Uterus (tissue), 4 donors: ENCODE measurements at places on chromosomes 12 and 14.

DNA sequence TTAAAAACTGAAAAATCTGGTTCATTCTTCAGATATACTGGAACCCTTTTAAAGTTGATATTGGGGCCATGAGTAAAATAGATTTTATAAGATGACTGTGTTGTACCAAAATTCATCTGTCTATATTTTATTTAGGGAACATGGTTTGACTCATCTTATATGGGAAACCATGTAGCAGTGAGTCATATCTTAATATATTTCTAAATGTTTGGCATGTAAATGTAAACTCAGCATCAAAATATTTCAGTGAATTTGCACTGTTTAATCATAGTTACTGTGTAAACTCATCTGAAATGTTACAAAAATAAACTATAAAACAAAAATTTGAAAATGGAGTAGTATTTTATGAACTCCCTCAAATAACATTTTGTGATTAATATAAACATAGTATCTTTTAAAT is 14.2 kb downstream of the PTGER2 start:
- DNase-seq = no peak

GRCh38 chr12:94380507-94380906 is 79.2 kb downstream of the CEP83 start:
- no peak for DNase-seq

- DNase-seq = no peak
These were observed 47.8 kb downstream of the FERMT2 start for GRCh38 chr14:52902971-52903619.

DNA sequence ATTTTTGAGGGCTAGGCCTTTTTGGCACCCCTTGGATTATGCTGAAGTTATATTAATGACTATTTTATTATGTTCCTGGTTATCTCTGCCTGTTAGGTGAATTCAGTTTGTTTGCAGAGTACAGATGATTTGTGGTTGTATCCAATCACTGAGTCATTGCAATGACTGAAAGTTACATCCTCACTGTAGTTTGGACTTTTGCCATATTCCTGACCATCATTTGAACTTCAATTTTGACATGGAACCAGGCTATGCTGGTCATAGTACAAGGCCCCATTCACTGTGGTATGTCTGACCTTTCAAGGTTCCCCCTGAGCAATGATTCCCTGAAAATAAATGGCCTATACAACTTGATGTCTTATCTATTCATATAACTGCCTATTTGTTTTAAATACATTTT is 621.0 kb downstream of the CCER1 start:
- DNase-seq = no peak

- DNase-seq = peak; percentile 54
These were observed 65.3 kb downstream of the IFT43 start for GRCh38 chr14:76050797-76051392.

DNA sequence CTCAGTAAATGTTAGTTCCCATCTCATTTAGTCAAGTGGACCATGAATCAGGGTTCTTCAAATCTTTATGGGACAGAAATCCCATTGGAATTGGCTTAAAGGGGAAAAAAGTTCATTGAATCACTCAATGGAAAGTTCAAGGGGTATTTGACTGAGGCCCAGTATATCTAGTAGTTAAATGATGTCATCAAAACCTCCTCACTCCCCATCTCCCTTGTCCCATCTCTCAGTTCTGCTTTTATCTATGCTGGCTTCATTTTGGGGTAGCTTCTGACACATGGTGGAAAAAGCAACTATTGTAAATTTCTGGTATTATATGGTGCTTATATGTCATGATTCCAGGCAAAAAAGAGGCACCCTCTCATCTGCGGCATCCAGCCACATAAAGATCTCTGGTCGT is 51.9 kb downstream of the DAAM1 start:
- DNase-seq = no peak

DNA sequence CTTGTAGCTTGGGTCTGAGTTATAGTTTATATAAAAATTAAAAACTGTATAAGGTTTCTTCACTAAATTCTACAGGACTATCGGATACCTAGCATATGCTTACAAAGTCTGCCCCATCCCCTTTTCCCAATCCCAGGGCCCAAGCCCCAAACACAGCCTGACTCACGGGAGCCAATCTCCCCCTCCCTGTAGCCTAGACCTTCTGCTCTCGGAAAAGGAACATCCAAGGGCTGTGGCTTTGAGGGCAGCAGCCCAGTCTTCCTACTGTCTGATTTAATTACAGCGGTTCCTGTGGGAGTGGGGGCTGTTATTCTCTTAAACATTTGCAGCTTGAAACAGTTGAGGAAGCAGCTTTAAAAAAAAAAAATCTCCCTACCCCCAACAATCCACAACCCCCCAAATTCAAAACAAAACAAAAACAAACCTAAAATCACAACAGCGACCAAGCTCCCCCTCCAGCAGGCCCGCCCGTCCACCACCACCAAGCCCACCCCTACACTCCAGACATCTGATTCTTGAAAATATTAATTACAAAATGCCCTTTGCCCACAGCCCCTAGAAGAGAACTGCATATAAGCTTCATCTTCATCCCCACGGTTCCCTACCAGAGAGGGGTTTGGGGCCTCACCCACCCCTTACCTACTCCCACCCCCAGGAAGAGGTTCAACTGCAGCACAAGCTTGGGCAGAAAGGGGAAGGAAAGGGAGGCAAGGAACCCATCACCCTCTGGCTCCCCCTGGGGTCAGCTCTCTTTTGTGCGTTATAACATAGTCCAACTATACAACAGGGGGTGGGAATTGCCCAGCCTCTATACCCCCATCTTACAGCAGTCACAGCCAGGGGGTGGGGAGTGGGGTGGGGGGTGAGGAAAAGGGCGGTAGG is 1.1 kb upstream of the PRKAG1 start:
- peak; percentile 22 for DNase-seq

- DNase-seq = no peak
These were observed 678 bp downstream of the MDM1 start for GRCh38 chr12:68331500-68331868.

DNA sequence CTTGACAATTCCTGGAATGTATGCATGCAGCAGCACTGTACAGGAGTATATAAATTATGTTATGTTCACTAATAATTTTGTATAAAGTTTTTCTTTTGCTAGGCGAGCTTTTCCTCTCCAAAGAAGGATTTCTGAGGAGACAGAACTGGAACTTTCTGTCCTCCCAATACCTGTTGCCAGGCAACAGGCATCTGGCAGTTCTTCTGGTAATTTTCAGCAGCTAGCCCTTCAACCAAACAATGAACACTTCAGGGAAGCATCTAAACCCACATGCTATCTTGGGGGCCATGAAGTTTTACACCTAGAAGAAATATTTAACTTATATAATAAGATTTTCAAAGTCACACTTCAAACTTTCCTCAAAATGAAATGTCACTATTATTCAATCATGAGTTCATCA is 162.9 kb upstream of the SYT10 start:
- DNase-seq = no peak

DNA sequence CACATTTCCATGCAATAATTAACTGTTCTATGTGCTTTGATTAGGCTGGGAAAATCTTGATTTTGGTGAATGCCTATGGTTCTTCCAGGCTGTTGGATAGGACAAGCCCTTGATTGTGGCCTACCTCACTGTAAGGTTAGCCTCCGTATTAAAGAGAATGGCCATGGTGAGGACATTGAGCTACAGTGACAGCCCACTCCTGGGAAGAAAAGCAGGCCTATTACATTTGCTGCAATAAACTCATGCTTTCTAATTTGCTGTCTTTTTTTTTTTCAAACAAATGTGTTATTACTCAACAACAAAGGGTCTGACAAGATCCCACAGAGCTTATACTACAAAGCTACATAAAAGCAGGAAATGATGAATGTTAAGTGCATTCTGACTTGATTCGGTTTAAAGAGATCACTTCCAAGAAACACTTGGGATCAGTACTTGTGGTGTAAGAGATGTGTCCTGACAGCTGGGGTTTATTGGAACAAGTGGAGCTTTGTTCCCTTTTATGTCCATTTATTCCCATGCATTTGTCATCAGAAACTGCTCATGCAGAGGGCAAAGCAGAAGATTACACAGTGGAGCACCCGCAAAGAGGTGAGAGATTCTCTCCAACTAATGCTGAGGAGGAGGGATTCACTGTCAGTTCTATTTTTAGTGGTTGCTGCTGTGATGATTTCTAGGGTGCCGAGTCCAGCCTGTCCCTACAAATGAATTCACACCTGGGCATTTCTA is 29.1 kb upstream of the KCNK10 start:
- DNase-seq = no peak

GRCh38 chr12:7693793-7694192 is 1.8 kb downstream of the GDF3 start:
- DNase-seq = no peak

GRCh38 chr12:104825408-104825807 is 132.7 kb downstream of the SLC41A2 start:
- no peak for DNase-seq

- DNase-seq = no peak
These were observed 74.9 kb upstream of the ACTN1 start for GRCh38 chr14:69054030-69054429.

DNA sequence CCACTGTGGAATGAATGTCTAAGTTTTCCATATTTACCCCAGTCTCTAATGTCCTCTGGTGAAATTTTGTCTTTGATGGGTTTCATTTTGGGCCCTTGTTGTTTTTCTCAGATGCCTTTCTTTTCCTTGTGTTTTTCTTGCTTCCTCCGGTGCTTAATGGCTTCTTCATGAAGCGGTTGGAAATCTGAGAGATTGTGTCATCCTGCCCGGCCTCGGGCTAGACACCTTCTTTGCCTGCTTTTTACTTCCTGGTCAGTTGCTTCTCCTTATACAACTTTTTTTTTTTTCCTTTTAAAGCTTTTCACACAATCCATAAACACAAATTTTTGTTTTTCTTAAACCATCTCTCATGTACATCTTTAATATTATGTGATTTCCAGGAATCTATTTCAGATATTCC is 7.1 kb downstream of the ETV6 start:
- DNase-seq = no peak

DNA sequence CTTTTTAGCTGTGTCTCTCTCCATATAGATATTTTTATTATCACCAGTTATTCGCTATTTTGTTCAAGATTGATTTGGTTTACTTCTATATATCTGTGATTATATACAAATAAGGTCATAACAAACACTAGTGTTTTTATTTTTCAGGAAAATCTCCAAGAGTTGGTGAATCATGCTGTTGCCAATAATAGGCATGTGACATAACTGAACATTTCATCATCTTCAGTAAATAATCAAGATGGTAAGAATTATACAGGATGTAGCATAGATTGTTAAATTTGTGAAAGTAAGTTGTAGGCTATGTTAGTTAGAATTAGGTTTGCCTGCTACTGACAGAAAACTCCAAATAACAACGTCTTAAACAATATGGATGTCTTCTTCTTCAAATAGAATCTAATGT is 240.9 kb upstream of the PDE3A start:
- DNase-seq = no peak

GRCh38 chr14:61042220-61042619 is 61.2 kb downstream of the SLC38A6 start:
- DNase-seq = no peak

GRCh38 chr12:7304456-7304855 is 584 bp downstream of the ACSM4 start:
- DNase-seq = no peak

DNA sequence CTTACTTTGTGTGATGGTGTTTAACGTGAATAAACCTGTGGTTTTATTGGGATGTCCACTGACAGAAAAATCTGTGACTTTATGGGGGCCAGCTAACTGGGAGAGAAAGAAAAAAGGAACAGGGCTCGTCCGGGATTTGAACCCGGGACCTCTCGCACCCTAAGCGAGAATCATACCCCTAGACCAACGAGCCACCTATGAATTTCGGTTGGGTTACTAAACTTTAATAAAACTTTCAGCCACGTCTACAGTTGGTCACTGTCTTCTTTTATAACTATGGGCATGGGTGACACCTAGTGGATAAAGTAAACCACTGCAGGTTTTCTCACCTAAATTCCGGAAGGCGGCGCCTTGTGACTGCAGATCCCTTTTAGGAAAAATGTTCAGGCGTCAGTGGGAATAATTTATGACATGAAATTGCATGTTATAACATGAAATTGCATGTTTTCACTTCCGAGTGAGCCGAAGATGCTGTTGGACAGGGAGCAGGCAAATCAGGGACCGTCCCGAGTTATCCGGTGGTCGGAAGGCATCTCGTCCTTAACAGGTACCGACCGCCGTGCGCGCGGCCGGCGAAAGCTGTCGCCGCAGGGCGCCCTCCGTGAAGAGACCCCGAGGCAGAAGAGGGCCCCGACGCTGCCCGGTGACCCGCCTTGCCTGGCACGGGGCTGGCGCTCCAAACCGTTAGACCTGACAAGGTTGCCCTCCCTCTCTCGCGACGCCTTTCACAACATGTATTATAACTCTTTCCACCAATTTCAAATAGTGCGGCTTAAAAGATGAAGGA is 18.2 kb upstream of the RNASE12 start:
- peak; percentile 81 for DNase-seq

DNA sequence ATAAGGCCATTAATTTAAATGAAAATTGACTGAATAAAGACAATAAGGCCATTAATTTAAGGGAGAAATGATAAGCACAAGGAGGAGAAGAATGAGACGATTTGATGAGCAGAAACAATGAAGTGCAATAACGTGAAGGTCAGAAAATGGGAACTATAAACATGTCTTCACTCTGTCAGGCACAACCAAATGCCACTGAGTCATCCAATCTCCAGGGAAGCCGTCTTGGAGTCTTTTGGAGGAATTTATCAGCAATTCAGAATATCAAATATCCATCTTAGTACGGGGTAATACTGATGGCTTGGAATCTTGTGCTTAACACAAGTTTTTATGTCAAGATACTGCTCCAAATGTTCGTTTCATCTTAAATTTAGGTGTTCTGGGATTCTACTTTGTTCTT is 159.9 kb downstream of the CAPZA3 start:
- no peak for DNase-seq

DNA sequence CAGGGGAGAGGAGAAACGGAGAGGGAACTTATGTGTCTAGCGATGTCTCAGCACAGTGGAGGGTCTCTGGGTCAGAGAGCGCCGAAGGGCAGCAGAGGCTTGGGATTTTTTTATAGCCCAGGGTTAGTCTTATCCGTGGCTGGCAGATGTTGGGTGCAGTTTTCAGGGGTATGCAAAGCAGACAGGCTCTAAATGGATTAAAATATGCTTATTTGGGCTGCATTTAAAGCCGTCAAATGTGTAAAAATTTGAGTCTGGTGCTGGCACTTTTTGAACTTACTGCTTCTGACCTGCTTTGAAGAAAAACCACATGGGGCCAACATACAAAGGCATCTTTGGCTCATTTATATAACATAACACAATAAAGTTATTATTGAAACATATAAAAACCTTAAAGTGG is 178.8 kb downstream of the ESR2 start:
- DNase-seq = no peak
